ENCODE measurements at places on chromosomes 5 and 9.

DNA sequence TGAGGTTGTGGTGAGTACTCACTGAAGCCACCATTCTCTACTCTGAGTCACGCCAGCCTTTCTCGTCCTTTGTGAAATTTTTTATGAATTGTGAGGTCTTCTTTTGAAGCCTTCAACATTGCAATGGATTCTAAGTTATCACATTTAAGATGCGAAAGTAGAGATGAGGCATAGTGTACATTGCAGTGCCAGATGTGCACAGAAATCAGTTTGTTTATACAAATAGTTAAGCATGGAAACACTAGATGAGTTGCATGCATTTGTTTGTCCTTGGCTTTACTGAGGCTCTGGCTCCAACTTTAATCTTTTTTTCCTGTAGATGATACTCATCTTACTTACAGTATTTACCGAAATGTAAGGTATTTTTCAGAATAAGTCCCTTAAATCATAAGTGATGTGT lies 453.7 kb upstream of the RIOK2 start:
- no peak for ATAC-seq

DNA sequence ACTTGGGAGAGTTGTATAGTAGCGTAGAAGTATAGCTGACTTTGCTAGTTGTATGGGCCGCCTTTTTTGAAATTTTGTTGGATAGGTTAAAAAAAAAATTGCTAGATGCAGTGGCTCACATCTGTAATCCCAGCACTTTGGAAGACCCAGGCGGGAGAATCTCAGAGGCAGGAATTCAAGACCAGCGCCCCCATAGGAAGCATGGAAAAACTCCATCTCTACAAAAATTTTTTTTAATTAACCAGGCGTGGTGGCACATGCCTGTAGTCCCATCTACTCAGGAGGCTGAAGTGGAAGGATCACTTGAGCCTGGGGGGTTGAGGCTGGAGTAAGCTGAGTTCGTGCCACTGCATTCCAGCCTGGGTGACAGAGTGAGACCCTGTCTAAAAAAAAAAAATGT lies 59.2 kb downstream of the SMC5 start:
- ATAC-seq, result no peak

GRCh38 chr5:127944125-127944524 lies 139.4 kb upstream of the SLC12A2 start:
- no peak for ATAC-seq

- ATAC-seq, result no peak
These were observed 1237.9 kb downstream of the CDH12 start for GRCh38 chr5:21615195-21615765.

DNA sequence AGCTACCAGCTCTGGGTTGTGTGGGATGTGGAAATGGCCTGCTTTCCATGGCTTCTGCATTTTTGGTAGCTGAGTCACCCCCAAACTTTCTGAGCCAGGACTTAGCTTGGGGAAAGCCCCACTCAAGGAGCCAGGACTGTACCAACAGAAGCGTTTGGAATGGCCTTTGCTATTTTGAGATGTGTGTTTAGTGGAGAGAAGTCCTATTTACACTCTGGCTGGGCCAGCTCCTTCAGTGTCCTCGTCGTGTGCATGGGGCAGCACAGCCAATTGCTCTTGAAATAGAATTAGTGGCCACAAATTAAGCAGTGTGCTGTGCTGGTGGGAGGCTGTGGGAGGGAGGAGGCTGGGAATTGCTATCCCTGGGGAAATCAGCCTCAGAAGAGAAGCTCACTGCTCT lies 51.6 kb downstream of the ENTREP1 start:
- no peak for ATAC-seq

DNA sequence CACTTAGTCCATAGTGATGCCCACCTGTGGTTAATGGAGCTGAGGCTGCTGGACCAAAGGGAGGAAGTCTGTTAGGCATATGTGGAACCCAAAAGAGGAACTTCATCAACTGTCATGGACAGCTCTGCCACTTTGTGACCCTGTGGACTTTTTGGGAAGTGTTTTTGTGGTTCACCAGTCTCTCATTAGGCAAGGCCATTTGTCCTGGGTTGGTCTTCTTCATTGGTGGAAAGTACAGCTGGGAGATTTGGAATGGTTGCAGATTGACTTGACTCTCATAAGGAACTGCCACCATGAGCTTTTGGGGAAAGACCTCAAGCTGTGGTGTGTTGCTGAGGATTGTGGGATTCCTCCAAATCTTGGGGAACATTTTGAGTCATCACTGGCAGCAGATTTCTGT lies 31.9 kb upstream of the IL12B start:
- no peak for ATAC-seq

DNA sequence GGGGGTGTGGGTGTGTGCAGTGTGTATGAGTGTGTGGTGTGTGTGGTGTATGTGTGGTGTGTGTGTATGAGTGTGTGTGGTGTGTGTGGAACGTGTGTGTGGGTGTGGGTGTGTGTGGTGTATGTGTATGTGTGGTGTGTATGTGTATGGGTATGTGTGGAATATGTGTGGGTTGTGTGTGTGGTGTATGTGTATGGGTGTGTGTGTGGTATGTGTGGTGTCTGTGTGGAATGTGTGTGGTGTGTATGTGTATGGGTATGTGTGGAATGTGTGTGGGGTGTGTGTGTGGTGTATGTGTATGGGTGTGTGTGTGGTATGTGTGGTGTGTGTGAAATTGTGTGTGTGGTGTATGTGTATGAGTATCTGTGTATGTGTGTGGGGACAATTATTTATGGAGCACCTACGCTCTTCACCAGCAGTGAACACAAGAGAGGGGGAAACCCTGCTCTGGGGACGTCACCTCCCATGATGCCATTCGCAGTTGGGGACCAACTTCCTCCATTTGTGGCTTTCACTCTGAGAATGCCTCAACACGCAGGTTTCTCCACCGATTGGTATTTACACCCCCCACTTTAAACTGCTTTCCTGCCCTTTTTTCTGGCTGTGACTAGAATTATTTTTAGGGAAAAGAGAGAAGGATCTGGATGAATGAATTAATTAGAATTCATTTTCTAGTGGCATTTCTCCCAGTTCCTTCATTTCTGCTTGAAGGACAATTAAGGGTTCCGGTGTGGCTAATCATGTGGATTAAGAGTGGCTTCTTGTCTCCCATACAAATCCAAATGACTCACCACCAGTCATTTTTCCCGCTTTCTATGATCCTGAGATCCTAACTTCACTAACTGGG lies 238.1 kb downstream of the ROR2 start:
- peak; percentile 88 for ATAC-seq

DNA sequence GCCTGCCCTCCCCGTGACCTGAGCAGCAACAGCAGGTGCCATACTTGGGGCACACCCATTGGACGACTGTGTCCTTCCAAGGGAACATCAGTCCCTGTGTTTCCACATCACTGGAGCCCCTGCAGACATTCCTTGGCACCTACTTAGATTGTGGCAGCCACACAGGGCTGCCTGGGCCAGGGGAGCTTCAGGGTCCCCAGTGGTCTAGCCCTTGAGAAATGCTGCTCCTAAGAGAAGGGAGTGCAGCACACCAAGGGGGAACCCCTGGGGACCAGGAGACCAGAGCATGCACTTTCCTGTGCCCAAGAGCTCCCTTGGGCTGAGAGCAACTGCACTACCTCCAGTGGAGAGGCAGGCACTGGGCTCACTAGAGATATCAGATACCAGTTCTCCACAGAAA lies 20.1 kb upstream of the ABLIM3 start:
- no peak for ATAC-seq

DNA sequence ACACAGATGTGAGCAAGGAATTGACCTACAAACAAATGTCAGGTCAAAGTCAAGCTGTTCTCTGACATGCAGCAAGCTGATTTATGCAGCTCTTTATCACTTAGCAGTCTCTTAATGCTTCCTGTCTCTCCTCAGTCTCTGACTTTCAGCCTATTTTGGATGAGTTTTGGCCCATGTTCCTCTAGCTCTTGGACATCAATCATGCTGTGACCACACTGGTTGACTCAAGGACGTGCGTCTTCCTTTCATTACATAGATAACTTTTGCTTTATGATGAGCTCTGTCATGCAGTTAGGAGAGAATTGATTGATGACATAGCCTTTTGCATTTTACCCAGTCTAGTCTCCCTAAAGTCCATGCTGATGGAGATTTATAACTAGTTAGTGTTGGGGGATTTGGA lies 9.4 kb upstream of the REEP5 start:
- no peak for ATAC-seq

DNA sequence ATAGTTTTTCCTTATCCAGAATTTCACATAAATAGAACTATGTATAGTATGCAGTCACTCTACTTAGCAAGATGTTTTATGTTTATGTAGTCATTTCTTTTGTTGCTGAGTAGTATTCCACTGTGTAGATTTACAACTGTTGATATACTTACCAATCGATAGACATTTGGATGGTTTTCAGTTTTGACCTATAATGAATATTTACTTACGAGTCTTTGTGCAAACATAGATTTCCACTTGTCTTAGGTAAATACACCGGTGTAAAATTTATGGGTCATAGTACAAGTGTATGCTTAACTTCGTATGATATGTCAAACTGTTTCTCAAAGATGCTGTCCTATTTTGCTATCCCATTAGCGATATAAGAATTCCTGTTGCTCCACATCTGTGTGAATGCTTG lies 19.7 kb upstream of the OR2K2 start:
- no peak for ATAC-seq

DNA sequence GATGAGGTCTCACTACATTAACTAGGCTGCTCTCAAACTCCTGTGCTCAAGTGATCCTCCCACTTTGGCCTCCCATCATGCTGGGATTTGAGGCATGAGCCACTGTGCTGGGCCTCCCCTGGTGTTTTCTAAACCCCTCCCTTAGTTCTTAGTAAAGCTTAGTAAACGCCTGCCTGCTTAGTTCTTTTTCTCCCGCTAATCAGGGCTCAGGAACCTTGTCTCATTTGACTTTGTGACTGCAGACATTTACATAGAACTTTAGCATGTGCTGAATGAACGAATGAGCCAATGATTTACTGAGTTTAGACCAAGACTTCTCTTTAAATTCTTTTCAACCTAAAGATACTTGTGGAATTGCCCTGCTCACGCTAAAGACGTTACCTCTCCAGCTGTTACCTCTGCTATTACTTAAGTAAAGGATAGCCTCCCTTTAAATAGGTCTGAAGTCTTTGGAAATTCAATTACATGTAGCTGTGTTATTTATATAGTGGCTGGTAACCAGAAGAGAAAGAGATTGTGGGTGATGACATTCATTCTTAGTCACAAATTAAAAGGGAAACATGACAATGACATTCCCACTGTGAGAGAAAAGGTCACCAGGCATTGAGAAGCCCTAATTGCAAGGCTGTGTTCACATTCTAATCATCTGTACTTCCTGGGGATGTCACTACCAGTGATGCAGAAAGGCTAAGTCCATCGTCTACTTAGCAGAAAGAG lies 18.6 kb upstream of the SUSD1 start:
- no peak for ATAC-seq

DNA sequence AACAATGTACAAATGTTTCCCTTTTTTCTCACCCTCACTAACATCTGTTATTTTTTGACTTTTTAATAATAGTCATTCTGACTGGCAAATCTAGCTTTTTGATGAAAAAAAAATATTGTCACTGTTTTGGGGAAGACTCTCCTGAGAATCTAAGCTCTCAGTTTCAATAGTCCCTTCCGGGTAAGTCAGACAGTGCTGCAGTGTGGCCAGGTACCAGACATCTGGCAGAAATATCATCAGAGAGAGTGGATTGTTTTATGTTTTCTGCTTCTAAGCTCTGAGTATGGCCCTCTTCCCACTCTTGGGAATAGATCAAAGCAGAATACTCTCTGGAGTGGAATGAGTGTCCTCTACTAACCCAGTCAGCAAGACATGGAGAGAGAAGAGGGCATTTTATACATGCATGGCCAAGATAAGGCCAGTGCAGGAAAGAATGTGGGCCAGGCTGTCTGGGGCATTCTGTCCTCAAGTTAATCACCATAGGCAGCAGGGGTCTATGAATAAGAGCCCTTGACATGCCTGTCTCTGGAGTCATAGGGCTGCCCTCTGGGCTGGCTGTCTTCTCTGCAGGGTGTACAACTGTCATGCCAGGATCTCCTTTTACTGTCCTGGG lies 38.5 kb upstream of the OR2S2 start:
- no peak for ATAC-seq

DNA sequence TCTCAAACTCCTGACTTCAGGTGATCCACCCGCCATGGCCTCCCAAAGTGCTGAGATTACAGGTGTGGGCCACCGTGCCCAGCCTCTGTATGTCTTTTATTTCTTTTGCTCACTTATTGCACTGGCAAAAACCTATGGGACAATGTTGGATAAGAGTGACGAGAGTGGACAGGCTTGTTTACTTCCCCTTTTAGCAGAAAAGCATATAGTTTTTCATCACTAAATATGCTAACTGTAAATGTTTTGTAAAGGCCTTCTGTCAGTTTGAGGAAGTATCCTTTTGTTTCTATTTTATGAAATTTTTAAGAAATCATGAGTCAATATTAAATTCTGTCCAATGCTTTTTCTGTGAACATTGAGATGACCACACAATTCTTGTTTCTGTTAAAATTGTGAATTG lies 103.3 kb downstream of the AUH start:
- ATAC-seq, result no peak

DNA sequence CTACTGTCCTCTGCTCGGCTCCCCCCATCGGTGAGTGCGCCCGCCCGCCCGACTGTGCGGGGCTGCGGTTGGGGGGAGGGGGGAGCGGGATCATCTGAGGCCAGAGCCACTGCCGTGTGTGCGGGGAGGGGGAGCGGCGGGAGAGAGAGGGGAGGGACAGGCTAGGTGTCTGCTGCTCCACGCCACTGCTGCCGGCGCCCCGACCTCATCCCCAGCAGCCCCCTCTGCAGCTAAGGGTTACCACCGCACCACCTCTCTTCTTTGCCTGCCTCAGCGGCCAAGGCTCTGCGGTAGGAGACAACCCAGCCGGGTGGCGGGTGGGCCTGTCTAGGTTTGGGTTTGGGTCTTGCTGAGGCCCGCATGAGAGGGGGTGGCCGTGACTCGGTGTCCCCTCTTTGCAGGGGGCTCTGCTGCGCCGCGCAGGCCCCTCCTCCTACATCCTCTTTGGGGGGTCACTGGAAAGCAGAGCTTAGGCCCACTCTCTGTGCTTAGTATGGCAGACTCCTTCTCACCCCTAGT lies 670 bp upstream of the PURA start:
- ATAC-seq, result no peak

GRCh38 chr9:5230554-5230953 lies 665 bp upstream of the INSL4 start:
- ATAC-seq, result no peak

DNA sequence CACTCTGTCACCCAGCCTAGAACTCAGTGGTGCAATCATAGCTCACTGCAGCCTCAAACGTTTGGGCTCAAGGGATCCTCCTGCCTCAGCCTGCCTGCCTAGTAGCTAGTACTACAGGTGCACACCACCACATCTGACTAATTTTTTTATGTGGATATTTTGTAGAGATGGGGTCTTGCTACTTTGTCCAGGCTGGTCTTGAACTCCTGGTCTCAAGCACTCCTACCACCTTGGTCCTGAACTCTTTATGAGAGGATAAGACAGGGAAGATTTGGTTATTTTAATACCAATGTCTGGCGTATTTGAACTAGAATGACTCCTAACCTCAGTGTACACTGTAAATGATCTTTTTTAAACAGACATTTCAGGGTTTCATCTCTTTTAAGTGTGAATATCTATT lies 9.0 kb downstream of the GPR107 start:
- no peak for ATAC-seq

GRCh38 chr5:88515068-88515467 lies 246.4 kb upstream of the TMEM161B start:
- ATAC-seq, result no peak

GRCh38 chr5:170466988-170467707 lies 36.7 kb upstream of the KCNIP1 start:
- peak; percentile 96 for ATAC-seq

GRCh38 chr9:86854898-86855523 lies 92.3 kb downstream of the GAS1 start:
- ATAC-seq, result no peak

All from activated CD4-positive, CD25-positive, alpha-beta regulatory T cell treated with anti-CD3 and anti-CD28 coated beads, Interleukin-2, amount 50 U/mL, for 24 hours (primary cell).